HFFc6 (cell line): ENCODE measurements at places on chromosomes 3 and 15. TPM values are rescaled to one million over a fixed set of nuclear protein-coding genes. Genes with fewer than 3 reads are reported as not detected.

GABRB3 gene
- total RNA-seq = 1.0 and 4.5 TPM in 2 replicates

TM4SF4 gene
- 0.19 to 0.65 TPM (median 0.48 TPM) in 3 replicates for total RNA-seq

RPP25 gene
- 0.81 to 1.4 TPM (median 0.97 TPM) in 3 replicates for total RNA-seq

CACNA2D3 gene
- 0.33 TPM in 2 of 3 replicates, not detected in the other for total RNA-seq

RABL3 gene
- 30.0 to 42.9 TPM (median 33.0 TPM) in 3 replicates for total RNA-seq

MAPK6 gene
- total RNA-seq = 46.2 to 52.5 TPM (median 49.5 TPM) in 3 replicates

ZPLD1 gene
- total RNA-seq = 0.09 to 0.19 TPM in 2 of 3 replicates, not detected in the other

MUC4 gene
- not detected in 2 replicates for total RNA-seq

JAGN1 gene
- 27.6 to 30.6 TPM (median 27.6 TPM) in 3 replicates for total RNA-seq

- DNase-seq = no peak
Observed at GRCh38 chr15:99963976-99964375, 230.7 kb upstream of the LYSMD4 start.

DNA sequence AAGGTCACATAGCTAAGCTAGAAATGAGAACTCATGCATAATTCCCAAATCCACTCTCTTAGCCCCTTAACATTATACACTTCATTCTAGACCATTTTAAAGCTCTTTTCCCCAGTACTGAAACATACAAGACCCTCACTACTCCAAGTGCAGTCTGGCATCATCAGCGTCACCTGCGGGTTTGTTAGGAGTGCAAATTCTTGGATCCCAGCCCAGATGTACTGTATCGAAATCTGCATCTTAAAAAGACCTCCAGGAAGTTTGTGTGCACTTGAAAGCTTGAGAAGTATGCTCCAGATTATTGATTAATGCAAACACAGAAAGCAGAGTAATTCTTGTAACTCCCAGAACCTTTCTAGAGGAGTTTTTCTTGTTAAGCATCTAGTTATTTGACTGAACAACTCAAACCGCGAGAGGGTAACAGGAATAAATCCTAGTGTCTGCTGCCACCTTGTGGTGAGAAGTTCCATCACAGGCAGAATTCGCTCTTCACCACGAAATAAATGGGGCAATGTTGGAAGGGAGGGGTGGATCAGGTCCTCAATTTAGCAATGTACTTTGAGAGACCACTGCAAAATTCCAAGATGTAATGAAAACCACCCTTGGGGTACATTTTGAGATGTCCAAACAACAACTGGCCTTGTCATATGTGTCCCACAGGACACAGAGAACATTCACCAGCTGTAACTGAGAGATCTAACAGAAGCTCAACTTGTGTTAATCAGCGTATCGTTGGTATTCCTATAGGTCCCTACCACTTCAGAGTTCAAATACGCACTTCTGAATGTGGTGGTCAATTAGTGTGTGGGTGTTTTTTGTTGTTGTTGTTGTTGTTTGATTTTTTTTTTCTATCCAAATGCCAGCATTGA lies 583 bp upstream of the C3orf49 start:
- peak; percentile 45 for DNase-seq

GRCh38 chr3:2423143-2423542 lies 324.5 kb downstream of the CNTN4 start:
- no peak for DNase-seq

DNA sequence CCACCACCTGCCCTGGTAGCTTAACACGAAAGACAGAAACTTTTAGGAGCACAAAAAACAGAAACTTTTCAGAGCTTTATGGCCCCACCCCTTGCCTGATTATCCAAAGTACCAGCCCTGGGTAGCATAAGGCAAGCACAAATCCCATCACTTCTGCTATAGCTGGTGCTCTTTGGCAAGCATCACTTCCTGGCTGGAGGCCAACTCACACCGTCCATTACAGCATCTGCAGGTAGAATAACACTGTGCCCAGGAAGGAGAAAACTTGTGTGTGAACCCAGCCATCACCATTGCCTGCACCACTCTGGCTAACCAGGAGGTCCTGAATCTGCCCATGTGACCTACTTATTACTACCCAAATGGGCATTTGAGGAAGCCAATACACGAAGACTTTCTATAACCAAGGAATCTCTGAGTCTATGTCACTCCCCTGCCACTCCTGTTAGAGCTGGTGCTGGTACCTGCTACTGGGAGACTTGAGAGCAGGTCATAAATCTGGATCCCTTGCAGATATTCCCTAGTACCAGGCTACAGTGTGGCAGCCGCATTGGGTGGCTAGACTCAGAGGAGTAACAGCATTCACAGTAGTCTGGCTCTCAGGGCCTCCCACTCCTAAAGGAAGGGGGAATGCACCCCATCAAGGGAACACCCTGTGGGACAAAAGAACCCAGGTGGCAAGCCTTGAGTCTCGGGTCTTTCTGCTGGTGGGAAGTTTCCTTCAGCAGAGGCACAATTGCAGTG lies 73.3 kb upstream of the AKAP13 start:
- no peak for DNase-seq

DNA sequence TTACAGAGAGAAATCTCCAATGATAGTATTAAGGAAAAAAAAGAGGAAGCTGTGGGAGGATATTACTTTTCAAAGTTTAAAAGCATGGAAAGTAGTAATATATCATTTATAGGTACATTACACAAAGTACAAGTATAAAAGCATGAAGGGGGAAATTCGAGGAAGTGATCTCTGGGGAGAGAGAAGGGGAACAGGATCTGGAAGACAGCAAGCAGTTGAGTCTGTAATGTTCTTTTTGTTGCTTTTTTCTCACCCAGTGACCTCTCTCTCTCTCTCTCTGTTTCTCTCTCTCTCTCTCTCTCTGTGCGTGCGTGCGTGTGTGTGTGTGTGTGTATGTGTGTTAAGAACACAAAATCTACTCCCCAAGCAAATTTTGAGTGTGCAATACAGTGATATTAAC lies 10.2 kb downstream of the C3orf20 start:
- no peak for DNase-seq

DNA sequence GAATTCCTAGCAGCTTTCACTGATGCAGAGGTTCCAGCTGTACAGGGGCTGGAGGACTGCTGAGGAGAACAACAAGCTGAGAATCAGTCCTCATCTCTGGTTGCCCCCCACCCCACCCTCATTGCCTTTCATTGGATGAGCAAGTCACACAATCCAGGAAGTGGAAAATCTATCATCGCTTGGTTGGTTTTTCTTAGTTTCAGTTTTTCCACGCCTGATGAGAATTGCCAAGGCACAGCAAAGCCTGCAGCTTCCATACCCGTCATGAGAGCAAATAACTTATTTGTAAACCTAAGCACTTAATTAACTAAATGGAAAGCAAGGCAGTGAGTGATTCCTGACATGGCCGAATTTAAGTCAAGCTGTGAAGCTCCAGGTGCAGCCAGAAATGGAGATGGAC lies 21.4 kb upstream of the LIPC start:
- DNase-seq = no peak

- no peak for DNase-seq
Observed at GRCh38 chr3:189229196-189229828, 57.5 kb downstream of the TPRG1 start.

DNA sequence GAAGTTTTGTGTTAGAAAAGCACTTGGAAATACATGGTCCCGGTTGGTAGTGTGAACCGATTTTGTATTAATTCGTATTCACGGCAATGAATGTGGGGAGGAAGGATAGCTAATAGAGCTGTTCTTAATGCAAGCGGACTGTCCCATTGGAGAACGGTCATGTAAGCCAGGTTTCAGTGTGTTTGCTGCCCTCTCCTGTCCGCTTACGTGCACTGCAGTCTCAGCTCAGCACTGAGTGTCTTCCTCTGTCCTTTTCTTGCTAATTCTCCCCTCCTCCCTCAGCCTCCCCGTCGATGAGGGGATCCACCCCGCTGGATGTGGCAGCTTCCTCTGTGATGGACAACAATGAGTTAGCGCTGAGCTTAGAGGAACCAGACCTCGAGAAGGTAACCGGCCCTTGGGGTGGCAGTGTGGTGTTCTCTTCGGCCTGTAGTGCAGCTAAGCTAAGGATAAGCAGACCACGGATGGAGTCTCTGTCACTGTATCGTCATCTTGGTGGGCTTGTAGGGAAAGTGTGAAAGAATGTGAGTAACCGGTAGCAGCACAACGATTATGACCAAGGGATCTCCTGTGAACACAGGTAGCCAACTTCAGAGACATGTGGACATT lies 267.5 kb upstream of the CHRM5 start:
- DNase-seq = peak; percentile 69

GRCh38 chr3:127847236-127847720 lies 25.0 kb upstream of the MGLL start:
- DNase-seq = no peak

DNA sequence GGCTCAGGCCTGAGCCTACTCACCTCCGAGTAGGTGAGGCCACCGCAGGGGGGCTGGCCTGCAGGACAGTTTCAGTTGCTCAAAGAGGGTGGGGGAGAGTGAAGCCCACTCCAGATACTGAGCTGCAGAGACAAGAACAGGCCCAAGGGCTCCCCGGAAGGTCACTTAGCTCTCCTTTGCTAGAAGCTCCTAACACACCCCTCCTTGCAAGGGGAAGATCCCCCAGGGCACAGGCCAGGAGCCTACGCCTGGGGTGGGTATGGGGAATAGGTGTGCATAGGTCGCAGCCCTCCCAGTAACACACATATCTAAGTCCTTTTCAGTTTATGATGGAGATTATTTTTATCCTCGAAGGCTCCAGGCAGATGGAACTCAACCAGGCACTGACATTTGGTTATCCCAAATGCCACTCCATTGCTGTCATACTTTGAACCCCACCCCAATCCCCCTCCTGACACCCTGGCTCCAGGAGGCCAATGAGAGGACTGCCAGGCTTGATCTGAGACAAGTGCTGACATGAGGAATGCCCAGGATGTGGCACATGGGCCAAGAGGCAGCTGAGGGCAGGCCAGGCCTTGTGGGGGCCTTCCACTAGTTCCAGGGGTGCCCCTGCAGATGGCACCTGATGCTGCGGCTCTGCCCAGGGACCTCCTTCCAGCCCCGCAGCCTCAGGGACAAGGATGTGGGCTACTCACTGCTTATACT lies 1.1 kb upstream of the MUSTN1 start:
- no peak for DNase-seq

GRCh38 chr3:194869482-194870169 lies 183.9 kb downstream of the FAM43A start:
- peak; percentile 84 for DNase-seq

- DNase-seq = no peak
Observed at GRCh38 chr15:57237301-57237642, 139.0 kb upstream of the CGNL1 start.

DNA sequence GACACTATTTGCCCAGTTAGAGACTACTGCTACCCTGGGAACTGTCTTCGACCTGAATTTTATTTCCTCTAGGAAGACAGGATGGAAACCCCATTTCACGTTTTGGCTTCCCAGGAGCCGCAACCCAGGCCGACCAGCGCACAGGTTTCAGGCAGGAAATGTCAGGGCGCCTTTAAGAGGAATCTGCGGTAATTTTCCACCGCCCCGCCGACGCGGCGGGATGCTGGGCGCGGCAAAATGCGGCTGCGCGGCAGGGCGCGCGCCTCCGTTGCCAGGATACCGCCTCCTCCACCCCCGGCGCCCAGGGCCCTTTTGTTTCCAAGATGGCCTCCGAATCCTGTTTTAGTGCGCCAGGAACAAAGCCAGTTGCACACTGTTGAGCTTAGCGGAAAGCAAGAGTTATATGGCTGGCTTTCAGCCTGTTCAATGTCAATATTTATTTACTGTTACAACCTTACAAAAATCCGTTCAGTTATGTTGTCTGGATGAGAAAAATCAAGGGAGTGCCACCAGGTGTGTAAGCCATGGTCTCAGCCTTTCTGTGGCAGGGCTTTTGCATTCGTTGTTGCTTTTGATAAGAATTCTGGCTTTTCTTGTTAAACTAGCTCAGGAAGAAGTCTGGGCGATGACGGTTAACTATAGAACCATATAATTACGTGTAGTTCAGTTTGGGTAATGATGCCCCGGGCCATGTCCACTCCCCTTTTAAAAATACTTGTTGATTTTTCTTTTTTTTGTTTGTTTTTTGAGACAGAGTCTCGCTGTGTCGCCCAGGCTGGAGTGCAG lies 79.7 kb upstream of the CHD2 start:
- peak; percentile 78 for DNase-seq

- no peak for DNase-seq
Observed at GRCh38 chr3:23653647-23654525, 151.9 kb upstream of the UBE2E1 start.

DNA sequence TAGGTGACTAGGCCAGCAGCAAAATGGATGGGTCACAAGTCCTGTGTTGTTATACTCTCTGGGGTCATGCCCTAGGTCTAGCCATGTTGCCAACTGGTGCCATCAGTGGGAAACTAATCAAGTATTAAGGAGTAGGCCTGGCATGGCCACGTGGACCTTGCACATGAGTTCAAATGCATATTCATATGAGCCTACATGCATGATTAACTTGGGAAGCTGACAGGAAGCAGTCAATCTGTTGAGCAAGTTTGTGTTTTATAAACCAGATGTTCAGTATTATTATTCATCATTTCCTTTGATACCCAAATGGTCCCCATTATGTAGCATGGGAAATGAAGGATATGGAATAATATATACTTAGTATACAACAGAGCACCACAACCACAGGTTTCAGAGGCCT lies 95.0 kb downstream of the LRTM1 start:
- no peak for DNase-seq

DNA sequence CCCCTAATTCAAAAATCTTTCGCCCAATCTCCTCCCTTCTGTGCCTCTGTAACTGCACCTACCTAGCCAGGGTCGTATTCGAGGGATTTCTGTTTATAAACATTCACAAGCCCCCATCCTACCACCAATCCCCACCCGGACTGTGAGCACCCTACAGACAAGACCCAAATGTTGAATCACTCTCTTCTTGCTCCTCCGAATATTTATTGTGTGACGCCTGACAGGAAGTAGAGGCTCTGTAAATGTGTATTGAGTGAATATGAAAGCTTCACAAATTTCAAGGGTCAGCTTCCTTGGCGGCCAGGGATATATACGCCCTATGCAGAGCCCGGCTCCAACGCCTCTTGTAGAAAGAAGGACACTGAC lies 1.6 kb downstream of the BDH1 start:
- DNase-seq = no peak

DNA sequence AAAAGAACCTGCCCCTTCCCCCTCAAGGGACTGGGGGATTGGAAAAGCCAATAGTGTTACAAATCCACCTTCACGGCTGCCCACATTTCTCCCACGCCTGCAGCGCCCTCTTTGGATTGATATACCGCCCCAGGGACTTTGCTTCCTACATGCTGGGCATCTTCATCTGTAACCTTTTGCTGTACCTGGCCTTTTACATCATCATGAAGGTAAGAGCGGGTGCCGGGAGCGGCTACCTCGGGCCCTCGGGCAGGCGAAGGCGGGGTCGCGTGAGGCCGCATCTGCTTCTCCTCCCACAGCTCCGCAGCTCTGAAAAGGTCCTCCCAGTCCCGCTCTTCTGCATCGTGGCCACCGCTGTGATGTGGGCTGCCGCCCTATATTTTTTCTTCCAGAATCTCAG lies 73.1 kb downstream of the USF3 start:
- no peak for DNase-seq

- no peak for DNase-seq
Observed at GRCh38 chr3:19907523-19907922, 26.5 kb downstream of the EFHB start.
